NCI-H2107 (cell line): ENCODE measurements at places on chromosomes 7 and 10.

DNA sequence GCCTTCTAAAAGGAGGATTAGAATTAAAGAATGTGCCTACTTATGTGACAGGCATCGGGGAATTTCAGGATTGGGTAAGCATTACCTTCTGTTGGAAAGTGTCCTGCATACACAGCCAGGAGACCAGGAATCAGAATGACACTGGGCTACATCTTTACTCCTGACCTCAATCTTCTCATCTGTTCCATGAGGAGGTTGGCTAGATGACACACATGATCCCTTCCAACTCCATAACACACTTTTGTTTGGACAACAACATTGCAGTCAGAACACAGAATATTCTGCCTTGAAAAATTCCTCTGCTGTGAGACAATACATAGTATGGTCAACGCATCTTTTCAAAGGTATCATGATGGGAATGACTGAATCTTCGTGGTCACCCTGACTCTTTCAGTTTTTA, 1281.2 kb upstream of the SORCS1 start:
- no peak for DNase-seq

- DNase-seq: no peak
These were observed 11.8 kb downstream of the SEM1 start for GRCh38 chr7:96697822-96698221.

- peak; percentile 85 for DNase-seq
These were observed 62.2 kb downstream of the CCDC71L start for GRCh38 chr7:106598663-106599342.

- no peak for DNase-seq
These were observed 290.0 kb downstream of the SORCS1 start for GRCh38 chr10:106874604-106874889.

GRCh38 chr10:115049960-115050359, 43.2 kb upstream of the ATRNL1 start:
- DNase-seq: no peak

- DNase-seq: no peak
These were observed 612.6 kb downstream of the SORCS3 start for GRCh38 chr10:105253515-105254212.
